ENCODE measurements at places on chromosomes 6 and 20.

- no peak for DNase-seq
These were observed 5.4 kb upstream of the DNAJC5 start for GRCh38 chr20:63889241-63890200.

DNA sequence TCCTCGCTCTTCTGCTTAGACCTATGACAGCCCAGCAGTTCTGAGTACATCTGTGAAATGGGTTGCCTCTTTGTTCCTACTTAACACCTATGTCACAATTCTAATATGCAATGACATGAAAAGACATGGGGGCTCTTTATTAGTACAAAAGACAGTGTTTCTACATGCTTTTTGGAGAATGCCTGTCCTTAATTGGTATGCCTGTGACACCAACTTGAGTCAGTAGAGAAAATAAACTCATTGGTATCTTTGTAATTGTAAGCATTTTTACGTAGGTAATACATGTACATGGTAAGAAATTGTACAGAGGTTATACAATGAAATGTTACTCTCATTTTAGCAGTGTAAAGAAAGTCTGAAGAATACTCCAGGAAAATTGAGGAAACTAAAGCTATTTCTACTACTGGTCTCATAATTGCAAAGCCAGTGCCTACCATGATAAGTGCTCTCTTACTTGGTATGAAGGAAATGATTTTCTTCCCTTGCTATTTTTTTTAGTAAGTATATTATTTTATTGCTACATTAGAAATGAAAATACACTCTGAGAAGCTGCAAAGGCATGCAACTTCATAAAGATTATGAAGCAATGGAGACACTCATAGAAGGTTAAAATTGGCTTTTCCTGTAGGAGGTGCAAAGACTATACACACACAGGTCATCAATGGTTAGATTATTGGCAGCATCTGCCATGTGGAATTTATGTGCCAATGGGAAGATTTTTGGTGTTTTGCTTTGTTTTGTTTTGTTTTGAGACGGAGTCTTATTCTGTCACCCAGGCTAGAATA lies 4.9 kb upstream of the EEF1A1 start:
- no peak for DNase-seq

- peak; percentile 13 for DNase-seq
These were observed 8.2 kb downstream of the ADISSP start for GRCh38 chr20:3759316-3759823.

GRCh38 chr6:15380351-15380750 lies 134.5 kb downstream of the JARID2 start:
- peak; percentile 61 for DNase-seq

GRCh38 chr6:361411-362132 lies 30.0 kb upstream of the IRF4 start:
- no peak for DNase-seq

GRCh38 chr6:74651948-74652842 lies 553.7 kb downstream of the COL12A1 start:
- DNase-seq, result peak; percentile 63

DNA sequence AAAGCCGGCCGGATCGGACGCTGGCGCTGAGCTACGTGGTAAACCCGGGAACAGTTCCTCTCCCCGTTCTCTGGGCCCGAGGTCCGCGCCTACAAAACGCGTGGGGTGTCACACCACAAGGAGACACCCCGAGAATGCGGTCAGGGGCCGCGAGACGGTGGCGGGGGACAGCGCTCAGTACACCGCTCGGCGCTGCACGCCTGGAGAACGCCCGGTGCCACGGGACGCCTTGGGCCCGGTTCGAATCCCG lies 670 bp downstream of the NCOA5 start:
- no peak for DNase-seq

DNA sequence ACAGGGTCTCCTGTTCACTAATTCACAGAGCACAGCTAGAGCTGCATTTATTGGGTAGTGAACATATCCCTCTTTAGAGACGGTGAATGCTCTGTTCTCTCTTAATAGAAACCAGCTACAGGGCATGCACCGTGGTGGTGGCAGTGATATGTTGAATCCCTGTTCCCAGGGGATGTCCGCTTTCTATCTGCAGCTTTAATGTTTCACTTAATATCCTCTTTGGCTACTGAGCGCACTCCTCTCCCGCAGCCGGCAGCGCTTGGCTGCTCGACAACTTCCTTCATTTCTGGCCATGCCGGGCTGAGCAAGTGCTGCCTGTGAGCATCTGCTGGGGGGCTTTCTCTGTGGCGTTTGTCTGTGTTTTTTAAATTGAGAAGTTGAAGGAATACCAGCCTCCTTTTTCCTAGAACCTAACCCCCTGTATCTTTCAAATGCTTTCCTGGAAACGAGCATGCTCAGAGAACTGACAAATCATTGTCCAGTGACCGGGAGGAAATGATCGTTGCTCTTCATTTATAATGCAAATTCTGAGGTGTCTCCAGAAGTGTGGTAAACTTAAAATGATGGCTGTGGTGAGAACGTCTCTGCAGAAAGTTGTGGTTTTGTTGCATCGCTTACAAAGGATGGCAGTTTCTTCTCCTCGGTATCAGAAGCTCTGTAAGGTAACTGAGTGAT lies 297.9 kb downstream of the UTRN start:
- DNase-seq, result peak; percentile 68

DNA sequence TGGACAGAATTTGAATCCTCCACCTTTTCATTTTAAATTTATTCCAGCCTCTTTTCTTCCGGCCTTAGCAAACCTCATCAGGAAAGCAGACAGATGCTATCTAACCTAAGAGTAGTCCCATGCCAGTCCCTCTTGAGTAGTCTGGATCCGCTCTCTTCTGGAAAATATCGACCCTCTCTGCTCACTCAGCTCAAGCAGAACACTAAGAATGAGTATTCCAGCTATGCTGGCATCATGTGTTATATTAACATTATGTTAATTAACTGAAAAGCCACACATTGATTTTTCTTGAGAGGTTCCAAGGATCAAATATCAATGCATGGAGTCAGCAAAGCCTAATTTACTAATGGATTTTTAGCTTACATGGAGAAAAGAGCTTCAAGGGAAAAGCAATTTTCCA lies 161.4 kb downstream of the ID4 start:
- no peak for DNase-seq

- DNase-seq, result peak; percentile 45
These were observed 75.3 kb downstream of the ASXL1 start for GRCh38 chr20:32433311-32434021.

- DNase-seq, result no peak
These were observed 5.5 kb downstream of the FAM217B start for GRCh38 chr20:59945731-59946130.

- no peak for DNase-seq
These were observed 13.1 kb upstream of the NT5DC1 start for GRCh38 chr6:116087437-116088027.

- no peak for DNase-seq
These were observed 9.7 kb downstream of the DDRGK1 start for GRCh38 chr20:3194617-3195280.

GRCh38 chr6:161635975-161636374 lies 362.1 kb upstream of the AGPAT4 start:
- no peak for DNase-seq
